RPMI8226 (cell line): ENCODE measurements at places on chromosomes 1 and 21.

DNA sequence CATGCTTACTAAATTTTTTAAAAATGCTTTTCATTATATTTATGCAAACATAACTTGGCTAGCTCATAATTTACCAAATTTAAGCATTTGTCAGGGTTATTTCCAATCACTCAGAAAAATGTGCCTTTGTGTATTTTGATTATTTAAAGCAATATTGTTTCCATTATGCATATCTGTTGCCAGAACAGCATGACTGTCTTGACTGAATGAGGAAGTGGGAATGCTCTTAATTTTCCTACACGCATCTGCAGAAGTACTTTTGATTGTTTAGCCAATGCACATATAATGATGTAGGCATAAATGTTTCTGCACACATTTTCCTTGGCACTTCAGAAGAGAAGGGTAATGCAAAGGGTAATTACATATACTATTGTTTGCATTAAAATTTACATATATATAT lies 92.5 kb upstream of the ADGRL2 start:
- DNase-seq: no peak

- DNase-seq: no peak
Observed at GRCh38 chr1:91776068-91776794, 109.7 kb downstream of the TGFBR3 start.

DNA sequence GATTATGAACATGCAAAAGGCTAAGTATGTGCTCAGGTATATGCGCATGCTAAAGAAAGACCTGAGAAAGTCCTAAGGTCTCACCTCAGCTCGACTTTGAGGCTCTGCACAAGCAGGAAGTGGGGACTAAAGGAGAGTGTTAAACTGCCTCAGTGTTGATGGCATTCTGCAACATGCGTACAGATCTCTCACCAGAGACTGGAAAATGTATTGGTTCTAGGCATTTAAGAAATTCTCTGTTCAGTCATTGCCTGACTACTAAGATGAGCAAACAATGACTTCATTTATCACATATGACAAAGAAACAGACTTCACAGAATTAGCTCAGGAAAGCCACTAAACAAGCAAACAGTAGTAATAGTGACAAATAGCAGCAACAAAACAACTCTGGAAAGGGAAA lies 90.8 kb downstream of the USH2A start:
- no peak for DNase-seq

GRCh38 chr1:194181845-194182244 lies 995.4 kb upstream of the B3GALT2 start:
- no peak for DNase-seq

DNA sequence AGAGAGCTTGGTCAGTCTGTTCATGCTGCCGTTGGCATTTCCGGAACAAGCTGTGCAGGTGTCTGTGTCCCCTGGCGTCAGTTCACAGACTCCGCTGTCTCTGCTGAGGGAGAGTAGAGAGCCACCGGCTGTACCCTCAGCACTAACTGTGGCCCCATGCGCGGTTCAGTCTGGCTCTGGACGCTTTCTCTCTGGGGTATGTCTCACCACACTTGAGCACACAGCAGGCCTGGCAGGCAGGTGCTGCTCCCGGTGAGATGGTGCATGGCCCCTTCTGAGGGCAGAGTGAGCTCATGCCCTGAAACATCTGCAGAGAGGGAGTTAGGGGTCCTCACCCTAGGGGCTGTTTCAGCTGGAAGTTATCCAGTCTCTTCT lies 60.0 kb upstream of the TLR5 start:
- peak; percentile 48 for DNase-seq

DNA sequence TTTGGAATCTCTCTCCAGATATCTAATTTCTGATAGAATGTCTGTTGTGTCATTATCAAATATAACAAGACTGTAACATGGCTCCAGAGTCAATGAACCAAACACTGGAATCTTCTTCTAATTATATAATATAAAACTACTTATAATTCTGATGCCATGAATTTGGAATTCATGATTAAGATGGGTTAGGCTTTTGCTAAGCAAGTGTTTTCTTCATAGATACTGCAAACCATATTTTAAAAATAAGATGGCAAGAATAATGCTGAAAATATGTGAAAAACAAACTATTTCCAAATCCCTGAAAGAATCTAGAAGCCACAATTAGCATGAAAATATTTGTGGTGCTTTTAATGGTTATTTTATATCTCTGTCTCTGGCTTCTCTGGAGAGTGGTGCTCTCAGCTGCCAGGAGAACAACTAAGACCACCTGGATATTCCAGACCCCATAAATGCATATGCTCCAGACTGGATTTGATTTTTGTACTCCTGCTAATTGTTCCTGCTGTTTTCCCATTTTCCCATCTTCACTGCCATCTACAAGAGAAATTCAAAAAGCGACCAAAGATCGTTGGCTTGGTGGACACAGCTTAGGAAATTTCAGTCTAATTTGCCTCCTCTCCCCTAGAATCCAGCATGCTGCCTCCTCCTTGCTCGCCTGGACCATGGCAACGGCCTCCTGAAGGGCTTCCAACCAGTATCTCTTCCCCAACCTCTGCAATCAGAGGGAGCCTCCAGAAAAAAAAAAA lies 418.9 kb downstream of the SETD4 start:
- no peak for DNase-seq

DNA sequence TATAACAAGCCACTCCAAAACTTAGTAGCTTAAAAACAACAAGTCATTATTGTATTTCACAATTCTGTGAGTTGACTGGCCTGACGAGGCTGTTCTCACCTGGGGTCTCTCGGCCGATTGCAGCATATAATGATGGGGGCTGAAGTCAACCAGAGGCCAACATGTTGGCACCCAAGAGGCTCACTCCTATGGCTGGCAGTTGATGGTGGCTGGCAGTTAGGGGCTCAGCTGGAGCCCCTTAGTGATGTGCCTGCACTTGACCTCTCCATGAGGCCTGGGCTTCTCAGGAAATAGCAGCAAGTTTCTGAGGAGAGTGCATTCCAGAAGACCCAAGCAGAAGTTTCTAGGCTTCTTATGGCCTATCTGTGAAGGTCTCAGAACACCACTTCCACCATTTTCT lies 459.4 kb downstream of the NPHP4 start:
- no peak for DNase-seq

GRCh38 chr1:218299416-218299815 lies 14.3 kb downstream of the RRP15 start:
- DNase-seq: peak; percentile 18

DNA sequence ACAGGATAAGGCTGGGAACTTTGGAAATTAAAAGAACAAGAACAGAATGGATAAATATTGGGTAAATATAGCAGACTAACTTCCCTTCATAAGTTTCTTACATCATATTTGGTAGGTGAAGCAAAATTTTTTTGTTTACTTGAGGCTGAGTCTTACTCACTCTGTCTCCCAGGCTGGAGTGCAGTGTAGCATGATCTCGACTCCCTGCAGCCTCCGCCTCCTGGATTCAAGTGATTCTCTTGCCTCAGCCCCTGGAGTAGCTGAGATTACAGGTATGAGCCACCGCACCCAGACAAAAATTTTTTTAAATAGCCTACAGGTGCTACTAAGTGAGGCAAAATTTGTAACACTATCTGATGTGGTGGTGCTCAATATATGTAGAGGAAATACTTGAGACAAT lies 50.7 kb downstream of the TM2D1 start:
- no peak for DNase-seq

- DNase-seq: no peak
Observed at GRCh38 chr1:48470950-48471690, 884 bp downstream of the SPATA6 start.

DNA sequence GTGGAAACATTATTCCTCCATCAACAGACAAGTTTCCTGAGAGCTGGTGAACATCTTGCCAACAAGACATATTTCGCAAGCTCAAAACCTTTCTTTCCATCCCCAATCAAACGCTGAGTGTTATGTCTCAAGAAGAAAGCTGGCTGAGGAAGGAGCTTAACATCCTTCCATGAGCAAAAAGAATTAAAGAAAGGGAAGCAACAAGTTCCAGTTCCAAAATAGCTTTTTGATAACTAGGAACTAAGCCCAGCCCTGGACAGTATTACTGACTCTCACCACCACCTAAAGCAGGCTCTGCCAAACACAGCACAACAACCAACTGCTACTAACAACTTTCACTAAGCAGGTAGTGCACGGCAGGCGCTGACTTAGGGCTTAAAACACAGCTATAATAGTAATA lies 50.2 kb downstream of the CAPZB start:
- no peak for DNase-seq

DNA sequence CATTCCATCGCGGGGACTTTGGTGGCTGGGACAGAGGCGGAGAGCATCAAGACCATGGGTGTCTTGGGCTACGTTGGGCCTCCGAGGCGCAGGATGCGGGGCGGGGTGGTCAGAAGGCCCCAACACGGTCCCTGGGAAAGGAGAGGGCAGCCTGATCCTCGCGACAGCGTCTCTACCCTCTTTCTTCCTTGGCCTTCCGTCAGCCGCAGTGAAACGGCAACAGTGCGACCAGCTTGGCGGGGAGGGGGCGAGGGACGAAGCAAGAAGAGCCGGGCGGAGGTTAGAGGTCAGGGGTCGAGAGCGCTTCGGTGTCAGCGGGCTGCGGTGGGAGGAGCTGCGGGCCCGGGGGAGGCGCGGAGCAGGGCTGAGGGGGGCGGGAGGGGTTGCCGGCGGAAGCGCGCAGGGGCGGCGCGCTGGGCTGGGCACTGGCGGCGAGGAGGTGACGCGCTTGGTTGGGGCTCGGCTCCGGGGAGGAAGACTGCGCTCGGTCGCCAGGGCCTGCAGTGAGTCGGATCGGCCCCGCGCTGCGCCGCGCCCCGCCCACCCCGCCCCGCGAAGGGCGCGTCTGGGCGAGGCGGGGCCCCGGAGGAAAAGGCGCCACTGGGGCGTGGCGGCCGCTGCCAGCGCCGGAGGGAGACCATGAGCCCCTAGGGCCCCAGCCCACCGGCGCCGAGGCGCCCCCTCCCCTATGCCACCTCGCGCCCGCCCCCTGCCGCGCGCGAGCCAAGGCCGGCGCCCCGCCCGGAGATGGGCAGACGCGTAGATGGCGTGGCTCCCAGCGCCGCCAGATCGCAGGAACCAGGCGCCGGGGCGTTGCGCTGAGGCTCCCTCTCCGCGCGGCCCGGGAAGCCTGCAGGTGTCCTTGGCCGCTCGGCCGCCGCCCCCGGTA lies at the start of gene KCNC4:
TSS of gene KCNC4 (plus strand) at position 600 of the 889 bp plus-strand sequence. CDS start 1,186 bp downstream, outside the sequence.
- DNase-seq: peak; percentile 78

DNA sequence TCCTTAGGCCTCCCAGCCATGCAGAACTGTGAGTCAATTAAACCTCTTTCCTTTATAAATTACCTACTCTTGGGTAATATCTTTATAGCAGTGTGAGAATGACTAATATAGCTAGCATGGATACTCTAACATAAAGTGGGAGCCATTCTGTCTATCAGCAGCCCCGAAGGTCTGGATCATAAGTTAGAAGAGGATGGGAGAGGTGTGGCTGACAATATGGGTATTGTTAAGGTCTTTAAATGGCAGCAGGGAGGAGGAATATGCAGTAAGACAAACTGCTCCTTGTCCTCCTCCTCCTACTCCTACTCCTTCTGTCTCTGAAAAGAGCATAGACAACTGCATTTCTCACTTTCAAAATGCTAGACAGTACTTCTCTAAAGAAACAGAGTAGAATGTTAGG lies 214.0 kb upstream of the C1orf87 start:
- DNase-seq: no peak

GRCh38 chr1:92961896-92962752 lies 862 bp upstream of the DIPK1A start:
- peak; percentile 67 for DNase-seq

DNA sequence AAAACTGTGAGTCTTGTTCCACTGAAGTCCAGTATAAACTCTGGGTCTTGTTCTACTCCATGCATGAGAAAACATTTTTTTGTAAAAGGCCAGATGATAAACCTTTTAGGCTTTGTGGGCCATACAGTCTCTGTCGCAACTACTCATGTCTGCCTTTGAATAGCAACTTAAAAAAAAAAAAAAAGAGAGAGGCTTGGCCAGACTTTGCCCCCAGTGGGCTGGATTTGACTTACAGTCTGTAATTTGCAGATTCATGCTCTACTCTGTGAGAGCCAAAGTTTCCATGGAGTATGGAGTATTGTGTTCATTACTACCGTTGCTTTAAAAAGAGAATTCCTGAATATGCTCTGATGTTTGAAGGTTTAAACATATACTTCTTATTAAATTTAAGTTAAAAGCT lies 654.9 kb upstream of the PKN2 start:
- no peak for DNase-seq

DNA sequence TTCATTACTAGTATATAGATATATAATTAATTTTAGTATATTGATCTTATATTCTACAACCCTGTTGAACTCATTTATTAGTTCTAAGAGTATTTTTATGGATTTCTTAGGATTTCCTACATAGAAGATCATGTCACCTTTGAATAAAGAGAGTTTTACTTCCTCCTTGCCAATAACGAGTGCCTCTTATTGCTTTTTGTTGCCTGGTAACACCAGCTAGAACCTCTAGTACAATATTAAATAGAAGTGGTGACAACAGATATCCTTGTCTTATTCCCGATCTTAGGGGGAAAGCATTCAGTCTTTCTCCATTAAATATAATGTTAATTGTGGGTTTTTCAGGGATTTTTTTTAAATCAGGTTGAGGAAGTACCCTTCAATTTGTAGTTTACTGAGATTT lies 40.8 kb downstream of the WNT2B start:
- no peak for DNase-seq

DNA sequence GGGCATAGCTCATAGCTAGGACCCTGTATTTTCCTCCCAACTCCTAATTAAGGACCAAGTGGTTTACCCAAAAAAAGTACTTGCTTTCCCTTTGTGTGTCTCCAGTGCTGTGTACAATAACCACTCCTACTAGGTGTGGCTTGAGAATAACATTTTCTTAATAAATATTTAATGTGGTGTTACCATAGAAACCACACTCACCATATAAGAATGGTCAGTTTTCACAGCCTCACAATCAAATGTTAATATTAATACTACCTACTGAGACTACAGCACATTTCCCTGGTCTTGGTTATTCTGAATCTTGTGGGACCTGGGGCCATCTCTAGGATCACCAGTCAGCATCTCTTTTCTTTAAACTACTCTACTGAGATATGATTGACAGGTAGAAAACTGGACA lies 83.5 kb upstream of the BCAR3 start:
- DNase-seq: no peak

DNA sequence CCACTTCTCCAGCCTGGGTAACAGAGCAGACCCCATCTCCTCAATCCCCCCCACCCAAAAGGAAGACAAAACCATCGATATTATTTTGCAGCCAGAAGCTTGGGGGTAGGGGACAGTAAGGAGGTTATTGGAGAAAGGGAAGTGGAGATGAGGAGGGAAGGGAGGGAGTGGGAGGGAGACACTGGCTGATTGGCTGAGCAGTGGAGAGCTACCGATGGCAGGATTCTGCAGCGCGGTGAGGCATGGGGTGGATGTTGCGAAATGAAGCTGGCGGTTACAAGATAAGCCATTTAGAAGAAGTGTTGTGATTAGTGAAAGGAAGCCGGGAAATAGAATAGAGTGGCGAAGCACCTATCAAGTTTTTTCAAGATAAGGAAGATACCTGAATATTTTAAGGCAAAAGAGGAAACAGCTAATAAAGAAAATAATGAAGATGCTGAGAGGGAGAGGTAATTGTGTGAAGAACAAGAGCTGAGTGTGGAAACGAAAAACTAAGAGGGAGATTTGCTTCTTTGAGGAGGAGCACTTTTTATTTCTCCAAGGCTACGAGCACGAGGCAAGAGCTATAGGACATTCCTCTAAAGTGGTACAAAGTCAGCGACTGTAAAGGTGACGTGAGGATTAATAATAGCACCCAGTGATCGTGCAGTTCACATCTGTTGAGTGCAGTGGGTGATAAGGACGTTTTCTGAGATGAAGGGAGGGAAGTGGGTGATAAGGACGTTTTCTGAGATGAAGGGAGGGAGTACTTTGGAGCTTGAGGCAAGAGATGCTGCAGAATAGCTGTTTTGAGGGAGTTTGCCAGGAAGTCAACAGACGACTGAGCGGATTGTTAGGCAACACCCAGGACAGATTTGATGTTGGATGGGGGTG lies 103.2 kb upstream of the KIF26B start:
- DNase-seq: no peak
